ENCODE measurements at places on chromosomes 6 and 20. TPM values are rescaled to one million over a fixed set of nuclear protein-coding genes. Genes with fewer than 3 reads are reported as not detected.

The SOX18 gene
- polyA plus RNA-seq = 7.3 TPM

The PTPRT gene
- 0.02 TPM for polyA plus RNA-seq

The TP53TG5 gene
- polyA plus RNA-seq = 0.08 TPM

The FOXF2 gene
- polyA plus RNA-seq = not detected

The WFDC10B gene
- not detected for polyA plus RNA-seq

The KIF6 gene
- polyA plus RNA-seq = 0.24 TPM

- H3K27me3 ChIP-seq = no peaks in the 10 kb centered on the region
- H3K4me3 ChIP-seq = no peak overlapping the region
- DNase-seq = no peak
- no peak overlapping the region for H3K27ac ChIP-seq
- H3K4me1 ChIP-seq = peaks cover 26% of the 10 kb centered on the region
- no peaks in the 10 kb centered on the region for H3K36me3 ChIP-seq
Measured at GRCh38 chr6:15375638-15376290, 129.9 kb downstream of the JARID2 start.

DNA sequence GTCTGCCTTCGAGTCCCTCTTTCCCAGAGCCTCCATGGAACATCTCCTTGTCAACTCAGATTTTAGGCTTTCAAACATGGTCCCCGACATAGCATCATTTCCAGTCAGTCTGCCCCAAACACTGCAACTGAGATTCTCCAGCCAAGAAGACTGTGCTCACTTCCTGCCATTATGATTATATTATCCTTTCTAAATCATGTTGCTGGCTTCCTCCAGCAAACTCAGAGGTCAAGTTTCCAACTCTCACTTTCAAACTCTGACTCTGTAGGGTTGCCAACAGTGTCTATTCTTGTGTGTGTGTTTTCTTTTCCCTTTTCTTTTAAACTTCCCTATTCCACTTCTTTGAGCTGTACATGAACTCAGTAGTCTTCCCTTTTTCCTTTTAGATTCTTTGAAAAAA, 61.2 kb upstream of the TRAF3IP2 start:
- H3K27ac ChIP-seq = peak overlapping the region; percentile 42
- H3K27me3 ChIP-seq = no peaks in the 10 kb centered on the region
- no peak for DNase-seq
- H3K4me1 ChIP-seq = peaks cover 10% of the 10 kb centered on the region
- H3K4me3 ChIP-seq = no peak overlapping the region
- peaks cover 26% of the 10 kb centered on the region for H3K36me3 ChIP-seq

- no peak overlapping the region for H3K4me3 ChIP-seq
- H3K4me1 ChIP-seq = peaks cover 28% of the 10 kb centered on the region
- H3K27ac ChIP-seq = no peak overlapping the region
- no peak for DNase-seq
Measured at GRCh38 chr6:5674141-5674540, 332.6 kb downstream of the NRN1 start.

DNA sequence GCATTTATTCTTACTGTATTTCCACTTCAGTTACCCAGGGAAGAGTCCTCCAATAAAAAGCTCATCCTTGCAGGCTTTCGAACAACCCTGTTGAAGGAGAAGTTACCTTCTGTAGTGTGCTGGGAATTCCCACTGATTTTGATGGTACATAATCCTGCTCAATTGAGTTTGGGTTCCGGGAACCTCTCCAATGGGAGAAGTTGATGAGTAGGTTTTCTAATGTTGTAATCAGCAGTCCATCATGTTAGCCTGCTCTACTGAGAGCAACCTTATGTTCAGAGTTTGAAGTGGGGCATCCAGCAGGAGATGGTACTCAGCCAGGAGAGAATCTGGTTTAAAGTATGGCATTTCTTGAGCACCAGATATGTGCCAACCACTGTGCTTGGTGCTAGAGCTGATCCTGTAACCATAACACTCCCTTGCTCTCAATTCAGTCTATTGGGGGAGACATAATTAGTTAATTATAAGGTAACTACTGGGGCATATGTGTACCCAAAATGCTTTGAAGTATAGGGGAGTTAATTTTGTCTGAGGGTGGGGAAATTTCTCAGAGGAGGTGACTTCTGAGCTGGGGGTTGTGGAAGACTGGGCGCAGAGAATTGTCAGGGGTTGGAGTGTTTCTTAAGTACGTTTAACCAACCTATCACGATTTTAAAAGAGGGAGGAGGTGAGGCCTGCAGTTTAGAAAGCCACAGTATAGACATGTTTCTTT, 2.1 kb downstream of the TOP1 start:
- peak overlapping the region; percentile 69 for H3K4me3 ChIP-seq
- peak overlapping the region; percentile 18 for H3K27ac ChIP-seq
- peaks cover 56% of the 10 kb centered on the region for H3K4me1 ChIP-seq
- H3K36me3 ChIP-seq = no peaks in the 10 kb centered on the region

DNA sequence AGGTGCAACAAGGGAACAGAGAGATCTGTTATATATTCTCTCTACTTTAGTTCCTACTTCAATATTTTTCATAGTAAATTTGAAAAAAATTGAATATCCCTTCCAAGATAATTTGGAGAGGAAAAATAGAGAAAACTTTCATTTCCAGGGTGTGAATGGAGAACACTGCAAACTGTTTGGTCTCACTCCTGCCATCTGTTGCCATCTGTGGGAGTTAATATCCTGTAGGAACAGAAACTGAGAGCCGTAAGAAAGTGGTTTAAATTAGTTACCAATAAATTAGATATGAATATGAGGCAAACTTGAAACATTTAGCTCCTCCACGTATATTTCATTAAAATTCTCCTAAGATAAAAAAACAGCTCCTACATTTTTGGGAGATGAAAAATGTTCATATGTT, 4.2 kb downstream of the ZNF337 start:
- DNase-seq = no peak
- no peak overlapping the region for H3K27ac ChIP-seq
- no peak overlapping the region for H3K4me3 ChIP-seq
- peaks cover 18% of the 10 kb centered on the region for H3K4me1 ChIP-seq

DNA sequence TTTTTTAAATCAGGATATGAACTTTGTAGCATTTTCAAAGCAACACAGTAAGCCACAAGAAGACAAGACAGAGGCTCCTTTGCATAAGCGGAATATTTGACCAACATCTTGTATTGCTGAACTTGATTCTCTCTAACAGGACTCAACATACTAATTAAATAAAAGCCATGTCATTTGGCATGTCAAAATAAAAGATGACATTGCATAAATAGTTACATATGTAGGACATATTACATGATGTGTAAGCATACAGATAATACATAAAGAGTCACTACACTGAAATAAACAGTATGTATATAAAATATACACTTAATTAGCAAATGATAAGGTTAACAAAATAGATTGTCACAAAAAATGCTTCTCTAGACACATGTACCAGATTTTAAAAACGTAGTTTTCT, 62.2 kb downstream of the REPS1 start:
- H3K36me3 ChIP-seq = peaks cover 17% of the 10 kb centered on the region
- H3K4me3 ChIP-seq = no peak overlapping the region
- H3K27me3 ChIP-seq = no peaks in the 10 kb centered on the region
- H3K27ac ChIP-seq = no peak overlapping the region
- no peak for DNase-seq
- no peaks in the 10 kb centered on the region for H3K4me1 ChIP-seq

DNA sequence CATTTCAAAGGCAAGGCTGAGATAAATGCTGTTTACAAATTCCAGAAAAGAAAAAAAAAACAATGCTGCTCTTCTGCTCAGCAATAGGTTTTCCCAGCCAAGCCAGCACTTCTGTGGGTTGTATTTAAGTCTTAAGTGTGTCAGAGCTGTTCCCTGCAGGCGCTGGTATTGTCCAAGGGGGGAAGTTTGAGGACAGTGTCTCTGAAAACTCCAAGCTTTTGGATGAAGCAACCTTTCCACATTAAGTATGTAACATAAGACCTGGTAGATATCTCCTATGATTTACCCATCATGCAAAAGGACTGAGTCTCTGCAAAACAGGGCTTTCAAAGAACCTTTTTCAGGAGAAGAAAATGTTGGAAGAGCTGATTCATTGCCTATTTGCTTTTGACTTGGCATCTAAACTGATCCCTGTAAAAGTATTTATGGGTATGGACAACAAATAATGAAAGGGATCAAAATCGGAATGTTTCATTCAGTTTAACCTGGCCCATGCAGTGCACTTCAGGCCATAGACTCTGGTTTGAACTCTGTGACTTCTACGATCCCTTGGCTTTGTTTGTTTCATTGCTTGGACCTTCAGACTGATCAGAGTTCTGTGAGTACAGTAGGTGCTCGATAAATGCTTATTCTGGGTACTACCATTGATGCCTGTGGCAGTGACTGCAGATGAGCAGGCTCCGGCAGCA, 16.1 kb upstream of the PLG start:
- no peaks in the 10 kb centered on the region for H3K4me1 ChIP-seq
- no peak overlapping the region for H3K4me3 ChIP-seq
- no peak overlapping the region for H3K27ac ChIP-seq
- H3K27me3 ChIP-seq = no peaks in the 10 kb centered on the region
- H3K36me3 ChIP-seq = no peaks in the 10 kb centered on the region
- no peak for DNase-seq

GRCh38 chr20:36344517-36345132, 38.5 kb downstream of the DLGAP4 start:
- H3K36me3 ChIP-seq = no peaks in the 10 kb centered on the region
- no peaks in the 10 kb centered on the region for H3K4me1 ChIP-seq
- no peak overlapping the region for H3K4me3 ChIP-seq
- peak; percentile 43 for DNase-seq
- no peaks in the 10 kb centered on the region for H3K27me3 ChIP-seq

GRCh38 chr6:31900917-31901414, 920 bp downstream of the ZBTB12 start:
- H3K36me3 ChIP-seq = no peaks in the 10 kb centered on the region
- H3K27ac ChIP-seq = peak overlapping the region; percentile 85
- peaks cover 62% of the 10 kb centered on the region for H3K4me1 ChIP-seq
- peak; percentile 83 for DNase-seq
- no peaks in the 10 kb centered on the region for H3K27me3 ChIP-seq
- peak overlapping the region; percentile 68 for H3K4me3 ChIP-seq

GRCh38 chr6:163128324-163128723, 286.2 kb upstream of the QKI start:
- no peaks in the 10 kb centered on the region for H3K4me1 ChIP-seq
- H3K27me3 ChIP-seq = no peaks in the 10 kb centered on the region
- H3K27ac ChIP-seq = no peak overlapping the region

- peaks cover 100% of the 10 kb centered on the region for H3K4me1 ChIP-seq
- H3K4me3 ChIP-seq = peak overlapping the region; percentile 27
- H3K27ac ChIP-seq = no peak overlapping the region
Measured at GRCh38 chr6:7165890-7166267, 58.1 kb downstream of the RREB1 start.

GRCh38 chr6:159762681-159763293, 942 bp downstream of the ACAT2 start:
- H3K36me3 ChIP-seq = peaks cover 52% of the 10 kb centered on the region
- peak overlapping the region; percentile 72 for H3K4me3 ChIP-seq
- H3K27me3 ChIP-seq = no peaks in the 10 kb centered on the region
- peak overlapping the region; percentile 99 for H3K27ac ChIP-seq
- H3K4me1 ChIP-seq = no peaks in the 10 kb centered on the region
- no peak for DNase-seq

DNA sequence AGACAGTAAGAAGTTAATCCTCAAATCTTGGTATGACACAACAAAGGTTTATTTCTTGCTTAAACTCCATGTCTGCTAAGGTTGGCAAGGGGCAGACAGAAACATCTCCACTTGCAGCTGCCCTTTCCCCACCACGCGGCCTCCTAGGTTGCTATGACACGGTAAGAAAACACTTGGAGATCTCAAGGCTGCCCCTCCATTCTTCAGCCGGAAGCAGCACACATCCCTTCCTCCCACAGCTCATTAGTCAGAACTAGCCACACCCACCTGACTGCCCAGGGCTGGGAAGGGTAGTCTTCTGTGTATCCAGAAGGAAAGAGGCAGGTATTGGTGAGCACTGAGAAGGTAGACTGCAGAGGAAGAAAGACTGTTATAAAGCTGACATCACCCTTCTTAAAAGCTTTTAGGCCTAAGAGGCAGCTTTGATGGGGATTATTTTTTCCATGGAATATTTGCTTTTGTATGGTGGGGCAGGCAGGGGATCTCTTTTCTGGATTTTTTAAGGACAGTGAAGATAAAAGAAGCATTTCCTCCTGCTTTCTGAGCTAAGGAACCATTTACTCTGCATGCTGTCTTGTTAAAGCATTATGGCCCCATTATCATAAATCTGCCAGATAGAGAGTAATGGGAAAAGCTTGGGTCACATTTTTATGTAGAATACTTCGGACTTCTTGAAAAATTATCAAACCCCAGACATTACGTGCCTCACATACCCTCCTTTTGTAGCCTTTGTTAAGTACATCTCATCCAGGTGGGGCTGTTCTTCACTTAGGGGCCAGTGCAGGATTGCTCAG, 41.6 kb downstream of the MRAP2 start:
- no peak overlapping the region for H3K27ac ChIP-seq
- DNase-seq = no peak
- no peaks in the 10 kb centered on the region for H3K27me3 ChIP-seq
- no peaks in the 10 kb centered on the region for H3K4me1 ChIP-seq
- H3K36me3 ChIP-seq = no peaks in the 10 kb centered on the region

DNA sequence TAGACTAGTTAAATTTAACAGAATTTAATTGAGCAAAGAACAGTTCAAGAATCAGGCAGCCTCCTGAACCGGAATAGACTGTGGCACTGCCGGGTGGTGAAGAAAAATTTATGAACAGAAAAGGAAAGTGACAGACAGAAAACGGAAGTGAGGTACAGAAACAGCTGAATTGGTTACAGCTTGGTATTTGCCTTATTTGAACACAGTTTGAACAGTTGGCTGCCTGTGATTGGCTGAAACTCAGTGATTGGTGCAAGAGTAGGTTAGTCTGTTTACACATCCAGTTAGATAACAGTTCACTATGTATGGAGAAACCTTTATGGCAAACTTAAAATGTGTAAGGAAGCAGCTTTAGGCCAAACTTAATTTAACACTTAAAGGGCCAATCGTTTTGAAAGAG, 116.0 kb upstream of the CITED2 start:
- no peak overlapping the region for H3K4me3 ChIP-seq
- H3K27me3 ChIP-seq = no peaks in the 10 kb centered on the region
- H3K27ac ChIP-seq = no peak overlapping the region
- no peak for DNase-seq
- H3K36me3 ChIP-seq = no peaks in the 10 kb centered on the region

DNA sequence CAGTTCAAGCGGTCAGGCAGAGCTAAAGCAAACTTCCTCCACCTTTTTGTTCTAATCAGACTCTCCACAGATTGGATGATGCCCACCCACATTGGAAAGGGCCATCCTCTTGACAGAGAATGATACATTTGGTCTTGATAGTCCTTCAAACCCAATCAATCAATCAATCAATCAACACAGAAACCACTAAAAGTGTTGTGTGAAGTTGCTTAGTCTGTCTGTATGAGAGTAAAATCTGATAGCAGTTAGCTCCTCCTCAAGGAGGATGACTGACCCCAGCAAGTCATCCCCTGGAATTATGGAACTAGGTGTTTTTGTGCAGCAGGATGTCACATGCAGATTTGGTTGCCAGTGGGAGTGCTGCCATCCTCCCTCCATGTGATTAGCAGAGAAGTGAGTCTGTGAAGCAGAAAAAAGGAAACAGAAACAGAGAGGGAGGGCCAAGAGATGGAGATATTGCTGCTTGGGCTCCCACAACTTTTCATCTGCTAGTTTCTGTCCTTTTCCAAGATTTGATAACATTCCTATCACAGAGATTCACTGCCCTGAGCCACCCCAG, 32.0 kb upstream of the SSTR4 start:
- no peaks in the 10 kb centered on the region for H3K4me1 ChIP-seq
- no peak for DNase-seq
- H3K4me3 ChIP-seq = no peak overlapping the region
- no peaks in the 10 kb centered on the region for H3K27me3 ChIP-seq
- no peak overlapping the region for H3K27ac ChIP-seq

All from spleen (tissue), 13 donors.